Stomach (tissue), 19 donors: ENCODE measurements at places on chromosomes 3 and 15. TPM values are rescaled to one million over a fixed set of nuclear protein-coding genes. Genes with fewer than 3 reads are reported as not detected.
A peak's percentile ranks its signal among the peaks of the same experiment; 100 is the strongest.

- DNase-seq = peak; percentile 52
Observed at GRCh38 chr15:74396445-74397238, 29.2 kb upstream of the CYP11A1 start.

ALDH1A2 gene
- 0.45 TPM for total RNA-seq

GRCh38 chr3:183710231-183710630 is 12.6 kb downstream of the YEATS2 start:
- no peak for DNase-seq

ZNF662 gene
- total RNA-seq = 3.8 TPM

GRCh38 chr3:71585887-71586809 is 2.6 kb upstream of the FOXP1 start:
- DNase-seq = peak; percentile 79

DNA sequence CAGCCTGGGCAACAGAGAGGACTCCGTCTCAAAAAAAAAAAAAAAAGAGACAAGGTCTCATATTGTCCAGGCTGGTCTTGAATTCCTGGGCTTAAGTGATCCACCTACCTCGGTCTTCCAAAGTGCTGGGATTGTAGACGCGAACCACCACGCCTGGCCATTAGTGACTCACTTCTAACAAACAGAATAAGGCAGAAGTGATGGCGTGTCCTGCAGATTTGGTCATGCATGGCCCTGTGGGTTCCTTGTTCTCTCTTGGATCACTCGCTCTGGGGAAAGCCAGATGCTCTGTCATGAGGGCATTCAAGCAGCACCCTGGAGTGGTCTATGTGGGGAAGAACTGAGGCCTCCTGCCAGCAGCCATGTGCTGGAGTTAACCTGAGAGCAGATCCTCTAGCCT is 27.4 kb upstream of the TJP1 start:
- no peak for DNase-seq

GRCh38 chr3:173770796-173771573 is 373.4 kb downstream of the NLGN1 start:
- DNase-seq = no peak

- no peak for DNase-seq
Observed at GRCh38 chr15:36988947-36989346, 111.4 kb downstream of the MEIS2 start.

DNA sequence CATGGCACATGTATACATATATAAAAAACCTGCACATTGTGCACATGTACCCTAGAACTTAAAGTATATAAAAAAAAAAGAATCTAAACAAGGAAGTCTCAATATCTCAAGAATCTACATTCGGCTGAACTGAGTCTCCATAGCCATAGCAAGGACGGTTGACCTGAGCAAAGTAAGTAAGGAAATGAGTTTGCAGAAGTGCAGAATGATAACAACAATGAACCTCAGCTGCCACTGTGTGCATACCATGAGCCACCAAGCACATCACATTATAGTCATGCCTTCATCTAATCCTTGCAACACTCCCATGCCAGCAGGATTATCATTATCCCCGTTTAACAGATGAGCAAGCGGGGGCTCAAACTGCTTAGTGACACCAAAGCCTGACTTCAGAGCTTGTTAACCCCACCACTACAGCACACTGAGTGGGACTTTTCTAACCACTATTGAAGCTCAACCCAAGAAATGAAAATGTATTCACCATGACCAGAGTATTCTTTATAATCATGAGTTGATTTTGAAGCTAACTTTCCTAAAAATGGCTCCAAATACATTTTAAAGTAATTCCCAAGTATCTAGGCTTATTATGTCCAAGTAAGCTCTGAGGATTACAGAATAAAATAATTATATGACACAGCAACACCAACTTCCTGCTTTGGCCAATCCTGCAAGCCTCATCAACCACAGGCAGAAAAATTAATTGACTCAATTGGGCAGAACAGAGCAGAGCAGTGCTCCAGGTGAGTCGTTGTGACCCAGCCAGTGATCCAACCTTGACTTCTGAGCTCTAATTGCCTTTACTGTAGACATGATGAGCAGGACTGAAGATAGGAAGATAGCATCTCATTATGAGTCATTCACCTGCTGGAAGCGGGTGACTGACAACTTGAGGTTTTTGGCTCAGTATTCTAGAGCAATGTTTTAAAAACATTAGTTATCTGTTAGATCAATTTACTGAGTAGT is 47.3 kb upstream of the IL12A start:
- no peak for DNase-seq

GPR149 gene
- total RNA-seq = not detected

TLR9 gene
- total RNA-seq = not detected

GOLGA8G gene
- not detected for total RNA-seq

CCK gene
- total RNA-seq = not detected

SLC28A1 gene
- total RNA-seq = not detected

DNA sequence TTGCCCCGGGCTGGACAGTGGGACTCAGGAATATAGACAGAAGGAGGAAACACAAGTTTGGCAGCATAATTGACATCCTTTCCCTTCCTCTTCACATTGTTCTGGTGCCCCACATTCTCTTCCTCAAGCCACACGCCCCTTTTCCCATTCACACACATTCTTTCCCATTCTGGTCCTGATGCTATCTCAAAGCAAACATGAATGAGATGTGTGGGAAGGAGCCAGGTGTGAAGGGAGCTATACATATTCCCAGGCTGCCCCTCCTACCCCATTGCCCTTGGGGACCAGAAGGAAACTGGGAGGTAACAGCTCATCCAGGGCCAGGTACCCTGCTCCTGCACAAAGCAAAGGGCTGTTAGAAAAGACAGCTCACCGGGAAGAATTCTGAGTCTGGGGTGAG is 23.4 kb upstream of the CLK3 start:
- no peak for DNase-seq

FLNB gene
- total RNA-seq = 204 TPM

MCF2L2 gene
- total RNA-seq = not detected

CPLX3 gene
- total RNA-seq = not detected

SKOR1 gene
- total RNA-seq = 0.92 TPM

AGBL1 gene
- total RNA-seq = not detected

- no peak for DNase-seq
Observed at GRCh38 chr15:101115786-101116680, 135.8 kb downstream of the CHSY1 start.

- no peak for DNase-seq
Observed at GRCh38 chr15:37581866-37582532, 352.4 kb upstream of the TMCO5A start.

GRCh38 chr3:172056416-172056815 is 17.0 kb downstream of the FNDC3B start:
- DNase-seq = no peak

GRCh38 chr3:170470063-170471016 is 51.7 kb downstream of the CLDN11 start:
- DNase-seq = no peak
